Stimulated activated naive CD4-positive, alpha-beta T cell treated with Interleukin-2 at 50 U/mL for 16 hours (primary cell): ENCODE measurements at places on chromosomes 4 and X.

DNA sequence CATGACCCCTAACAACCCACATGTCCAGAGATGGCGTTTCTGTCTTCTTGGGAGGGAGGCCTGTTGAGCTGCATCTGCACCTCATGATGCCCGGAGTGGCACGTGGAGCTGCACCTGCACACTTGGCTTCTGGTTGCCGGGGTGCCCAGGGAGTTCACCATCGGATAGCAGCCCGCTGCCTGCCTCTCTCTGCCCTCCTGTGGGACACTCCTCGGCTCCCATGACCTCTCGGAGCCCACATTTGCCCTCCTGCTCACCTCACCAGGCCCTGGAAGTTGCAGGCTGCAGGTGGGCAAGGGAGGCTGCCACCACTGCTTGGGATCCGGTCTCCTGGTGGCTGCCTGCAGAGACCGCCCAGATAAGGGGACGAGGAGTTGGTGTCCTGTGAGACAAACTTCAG is 74.1 kb downstream of the TRAPPC11 start:
- no peak for DNase-seq

- no peak for DNase-seq
Observed at GRCh38 chrX:139199933-139200332, 330.6 kb upstream of the F9 start.

DNA sequence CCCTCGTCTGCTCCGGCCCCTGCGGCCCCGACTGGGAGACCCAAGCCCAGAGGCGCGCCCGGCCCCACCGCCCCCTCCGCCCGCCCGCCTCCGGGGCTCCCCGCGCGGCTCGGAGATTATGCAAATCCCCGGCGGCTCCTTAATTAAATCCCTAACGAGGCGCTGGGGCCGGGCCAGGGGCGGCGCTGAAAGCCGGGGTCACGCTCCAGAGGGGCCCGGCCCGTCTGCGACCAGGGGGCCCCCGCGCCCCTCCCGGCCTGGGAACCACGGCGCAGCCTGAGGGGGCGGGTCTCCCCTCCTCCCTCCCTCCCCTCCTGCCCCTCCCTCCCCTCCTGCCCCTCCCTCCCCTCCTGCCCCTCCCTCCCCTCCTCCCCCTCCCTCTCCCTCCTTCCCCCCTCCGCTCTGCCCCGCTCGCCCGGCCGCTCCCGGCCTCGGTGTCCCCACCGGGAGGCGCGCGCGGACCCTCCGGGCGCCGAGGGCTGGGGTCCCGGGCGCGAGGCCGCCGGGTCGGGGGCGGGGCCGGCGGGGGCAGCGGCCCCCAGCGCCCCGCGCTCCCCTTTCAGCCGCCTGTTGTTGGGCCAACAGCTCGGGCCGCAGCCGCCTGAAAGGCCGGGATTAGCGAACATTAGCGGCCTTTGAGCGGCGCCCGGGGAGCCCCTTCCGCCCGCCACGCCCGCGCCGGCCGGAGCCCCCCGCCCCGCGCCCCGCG is 25.9 kb upstream of the FGFR3 start:
- no peak for DNase-seq

DNA sequence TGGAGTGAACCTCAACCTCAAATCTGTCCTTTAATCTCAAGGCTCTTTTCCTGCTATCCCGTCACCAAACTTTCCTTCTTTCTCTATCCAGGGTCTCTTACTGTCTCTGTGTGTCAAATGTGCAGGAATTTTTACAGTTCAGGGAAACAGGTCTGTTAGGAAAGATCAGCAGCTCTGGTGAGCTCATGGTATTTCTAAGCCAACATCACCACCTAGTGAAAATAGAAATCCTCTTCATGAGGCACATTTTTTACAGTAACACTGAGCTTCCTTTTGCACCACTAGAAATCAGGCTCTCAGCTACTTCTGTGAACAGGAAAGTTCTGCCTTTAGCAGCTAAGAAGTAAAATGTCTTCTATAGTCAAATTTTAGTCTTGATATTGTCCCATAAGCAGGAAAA is 39.6 kb downstream of the NUDT11 start:
- DNase-seq, result no peak

GRCh38 chrX:153719238-153719637 is 4.9 kb downstream of the BCAP31 start:
- no peak for DNase-seq

GRCh38 chr4:16686195-16686594 is 212.2 kb downstream of the LDB2 start:
- no peak for DNase-seq

- DNase-seq, result no peak
Observed at GRCh38 chrX:46882266-46882665, 30.0 kb upstream of the JADE3 start.

DNA sequence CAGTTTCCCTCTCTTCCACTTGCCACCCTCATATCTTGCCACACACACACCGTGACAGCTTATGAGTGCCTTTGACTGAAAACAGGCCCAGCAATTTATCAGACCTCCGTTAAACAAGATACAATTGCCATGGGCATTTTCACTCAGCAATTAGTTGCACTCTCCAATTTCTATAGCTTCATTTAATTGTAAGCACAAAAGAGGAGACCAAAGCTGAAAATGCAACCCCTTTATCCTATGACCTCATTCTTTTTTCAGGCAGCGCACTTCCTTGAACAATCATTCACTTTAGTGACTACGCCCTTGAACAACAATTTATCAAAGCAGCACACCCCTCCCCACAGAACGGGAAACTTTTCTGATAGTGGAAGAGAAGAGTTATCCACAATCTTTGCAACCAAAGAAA is 4.1 kb downstream of the POF1B start:
- DNase-seq, result no peak

DNA sequence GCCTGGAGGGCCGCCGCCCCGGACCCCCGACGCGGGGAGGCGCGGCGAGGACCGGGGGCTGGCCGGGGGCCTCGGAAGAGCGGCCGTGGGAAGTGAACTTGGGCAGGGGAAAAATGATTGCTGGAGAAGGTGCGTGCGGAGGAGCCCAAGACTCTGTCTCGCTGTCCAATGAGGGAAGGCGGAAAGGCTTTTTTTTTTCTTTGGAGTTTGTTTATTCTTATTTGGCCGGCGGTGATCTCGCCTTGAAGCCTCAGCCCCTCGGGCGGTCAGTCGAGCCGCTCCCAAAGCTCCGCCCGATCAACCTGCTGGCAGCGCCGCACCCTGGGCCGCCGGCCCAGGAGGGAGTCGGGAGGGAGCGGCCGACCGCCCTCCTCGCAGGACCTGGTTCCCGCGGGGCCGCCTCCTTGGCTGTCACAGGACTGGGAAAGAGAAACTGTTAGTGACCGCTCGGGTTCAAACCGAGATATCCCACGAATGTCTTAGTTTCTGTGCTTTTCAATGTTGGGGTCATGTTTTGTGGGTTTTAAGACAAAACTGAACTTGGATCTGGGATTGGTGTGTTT is 2.5 kb downstream of the CPEB2 start:
- DNase-seq, result peak; percentile 23

GRCh38 chr4:174629265-174629664 is 107.0 kb upstream of the HPGD start:
- no peak for DNase-seq

DNA sequence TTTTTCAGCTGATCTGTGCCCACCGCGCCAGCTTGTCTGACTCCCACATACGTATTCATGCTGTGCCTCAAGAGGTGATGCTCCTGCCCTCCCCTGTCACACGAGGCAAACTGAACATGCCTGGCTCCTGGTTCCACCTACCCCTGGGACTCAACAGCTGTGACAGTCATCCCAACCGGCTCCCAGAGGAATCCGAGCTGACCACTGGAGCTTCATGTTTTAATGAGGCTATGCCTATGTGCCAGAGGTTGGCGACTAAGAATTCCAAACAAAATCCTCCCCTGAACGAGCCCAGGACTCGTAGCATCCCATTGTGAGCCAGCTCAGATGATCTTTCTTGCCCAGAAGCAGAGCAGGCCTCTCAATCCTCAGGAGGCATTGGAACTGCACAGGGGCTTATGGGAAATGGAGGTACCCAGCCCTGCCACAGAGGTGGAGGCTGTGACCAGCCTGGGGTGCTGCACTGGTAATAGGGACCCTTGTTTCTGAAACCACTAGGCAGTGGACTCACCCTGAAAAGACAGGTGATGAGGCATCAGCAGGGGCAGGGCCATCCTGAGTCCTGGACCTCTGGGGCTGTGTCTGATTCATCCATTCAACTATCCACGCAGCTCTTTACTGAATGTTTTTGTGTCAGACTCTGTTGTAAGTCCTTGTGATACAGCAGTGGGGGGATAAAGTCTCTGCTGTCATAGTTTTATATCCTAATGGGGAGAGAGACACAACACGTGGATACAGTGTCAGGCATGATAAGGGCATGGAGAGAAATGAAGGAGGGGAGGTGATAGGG is 325.0 kb downstream of the EVC2 start:
- DNase-seq, result no peak

DNA sequence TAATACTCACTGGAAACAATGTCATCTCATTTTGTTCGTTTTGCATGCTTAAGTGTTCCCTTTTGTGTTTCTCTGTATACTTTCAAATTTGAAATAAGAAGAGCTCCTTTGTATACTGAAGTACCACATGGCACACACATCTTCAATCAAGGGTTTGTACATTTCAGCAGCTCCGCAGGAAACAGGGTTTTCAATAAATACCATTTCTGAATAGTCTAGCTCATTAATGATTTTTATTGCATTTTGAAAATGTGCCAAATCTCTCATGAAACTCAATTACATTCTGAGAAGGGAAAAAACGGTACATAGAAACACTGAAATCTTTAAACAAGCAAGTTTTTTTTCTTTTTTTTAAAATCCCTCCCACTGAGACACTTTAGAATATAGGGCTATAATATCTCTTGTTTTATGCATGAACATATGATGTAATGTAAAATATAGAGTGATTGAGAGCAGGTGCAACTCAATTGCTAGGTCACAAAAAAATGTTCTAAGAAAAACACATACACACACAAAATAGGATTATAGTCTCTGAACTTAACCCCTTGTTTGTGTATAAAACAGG is 914.2 kb upstream of the PCDH7 start:
- no peak for DNase-seq

- no peak for DNase-seq
Observed at GRCh38 chr4:188254211-188254610, 115.0 kb downstream of the TRIML1 start.

- no peak for DNase-seq
Observed at GRCh38 chrX:54087661-54088060, 43.4 kb upstream of the PHF8 start.

DNA sequence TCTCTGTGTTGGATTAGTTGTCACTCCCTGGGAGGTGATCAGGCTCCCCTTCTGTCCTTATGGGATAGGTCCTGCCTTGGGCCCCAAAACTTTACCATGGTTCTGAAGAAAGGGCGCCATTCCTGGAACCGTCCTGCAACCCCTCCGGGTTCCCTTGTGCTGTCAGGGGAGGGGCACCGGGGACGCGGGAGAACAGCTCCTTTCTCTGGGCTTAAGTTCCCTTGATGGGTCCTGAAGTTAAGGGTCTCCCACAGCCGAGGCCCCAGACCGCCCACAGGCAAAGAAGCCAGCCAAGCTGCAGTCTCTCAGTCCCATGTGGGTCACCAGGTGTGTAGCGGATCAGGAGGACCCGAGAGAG is 44.8 kb downstream of the UGT2A3 start:
- no peak for DNase-seq

GRCh38 chrX:13064599-13065143 is 20.3 kb upstream of the FAM9C start:
- no peak for DNase-seq

GRCh38 chr4:71004281-71004851 is 10.9 kb downstream of the DCK start:
- peak; percentile 39 for DNase-seq

GRCh38 chrX:40976981-40977380 is 108.3 kb upstream of the USP9X start:
- DNase-seq, result no peak

DNA sequence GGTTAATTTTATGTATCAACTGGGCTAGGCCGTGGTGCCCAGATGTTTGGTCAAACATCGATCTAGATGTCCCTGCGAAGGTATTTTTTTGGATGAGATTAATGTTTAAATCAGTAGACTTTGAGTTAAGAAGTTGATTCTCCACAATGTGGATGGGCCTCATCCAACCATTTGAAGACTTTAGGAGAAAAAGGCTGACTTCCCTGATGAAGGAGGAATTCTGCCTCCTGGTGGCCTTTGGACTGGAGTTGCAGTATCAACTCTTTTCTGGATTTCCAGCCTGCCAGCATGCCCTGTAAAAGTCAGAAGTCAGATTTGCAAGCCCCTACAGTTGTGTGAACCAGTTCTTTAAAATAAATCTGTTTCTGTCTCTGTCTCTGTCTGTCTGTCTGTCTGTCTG is 91.4 kb downstream of the STK32B start:
- no peak for DNase-seq

DNA sequence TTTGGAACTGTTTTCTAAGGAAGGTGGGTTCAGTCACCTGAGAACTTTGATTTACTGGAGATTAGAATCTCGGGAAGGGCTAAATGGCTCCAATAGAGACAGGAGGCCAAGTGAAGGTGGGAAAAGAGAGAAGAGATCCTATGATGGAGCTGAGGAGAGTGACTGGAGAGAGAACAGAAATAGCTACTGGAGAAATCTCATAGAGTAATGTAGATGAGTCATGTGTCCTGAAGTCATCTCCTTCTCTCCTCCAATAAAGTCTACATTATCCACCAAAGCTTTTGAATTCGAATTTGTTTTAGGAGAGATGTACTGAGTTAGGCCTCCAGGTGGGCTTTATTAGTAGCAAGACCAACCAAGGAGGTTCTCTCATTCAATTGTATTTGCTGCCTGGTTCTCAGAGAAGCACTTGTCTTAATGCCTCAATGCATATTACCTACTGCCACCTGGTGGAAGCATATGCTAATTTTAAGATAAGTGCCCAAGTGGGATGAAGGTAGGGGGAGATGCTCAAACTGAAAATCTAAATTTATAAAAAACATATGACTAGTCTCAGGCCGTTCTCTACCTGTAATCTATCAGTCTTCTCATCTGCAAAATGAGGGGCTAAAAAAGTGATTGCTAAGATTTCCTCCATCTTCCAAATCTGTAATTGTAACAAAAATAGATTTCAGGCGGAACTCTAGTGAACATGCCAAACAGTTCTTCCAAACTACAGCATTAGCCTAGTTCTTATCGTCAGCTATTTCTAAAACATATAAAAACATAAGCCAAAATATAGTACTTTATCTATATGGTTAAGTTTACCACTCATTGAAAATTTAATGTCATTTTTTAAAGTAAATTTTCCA is 24.4 kb downstream of the TXK start:
- no peak for DNase-seq

GRCh38 chr4:118279328-118279727 is 73.5 kb downstream of the PRSS12 start:
- no peak for DNase-seq

- DNase-seq, result no peak
Observed at GRCh38 chr4:127525608-127526007, 107.1 kb upstream of the INTU start.

GRCh38 chr4:143302536-143302935 is 34.1 kb upstream of the GAB1 start:
- DNase-seq, result no peak

GRCh38 chr4:152892974-152893373 is 43.1 kb upstream of the FHDC1 start:
- no peak for DNase-seq

- DNase-seq, result no peak
Observed at GRCh38 chr4:113574636-113575103, 186.9 kb downstream of the CAMK2D start.
